HT1080 (cell line): ENCODE measurements at places on chromosomes 13 and 19. TPM values are rescaled to one million over a fixed set of nuclear protein-coding genes. Genes with fewer than 3 reads are reported as not detected.

ELAVL3 gene
- total RNA-seq, result not detected in 2 replicates

TMEM221 gene
- not detected in 2 replicates for total RNA-seq

TNFSF9 gene
- total RNA-seq, result 35.7 and 45.9 TPM in 2 replicates

LILRB5 gene
- total RNA-seq, result not detected in 2 replicates

CYP4F12 gene
- not detected in 2 replicates for total RNA-seq

ZNF468 gene
- total RNA-seq, result 4.5 and 9.3 TPM in 2 replicates

ADPRHL1 gene
- total RNA-seq, result 0.95 and 1.0 TPM in 2 replicates

NKPD1 gene
- total RNA-seq, result not detected in 2 replicates

PLA2G4C gene
- 1.6 and 1.9 TPM in 2 replicates for total RNA-seq

HOMER3 gene
- total RNA-seq, result 70.4 and 73.3 TPM in 2 replicates

KIR2DL4 gene
- total RNA-seq, result not detected in 2 replicates

SMAD9 gene
- 2.1 and 2.8 TPM in 2 replicates for total RNA-seq

FFAR1 gene
- total RNA-seq, result 0.06 TPM in 1 of 2 replicates, not detected in the other

PRRG2 gene
- 0.70 and 1.1 TPM in 2 replicates for total RNA-seq

OR7C1 gene
- total RNA-seq, result not detected in 2 replicates
